ENCODE measurements at places on chromosomes 7 and 10.

DNA sequence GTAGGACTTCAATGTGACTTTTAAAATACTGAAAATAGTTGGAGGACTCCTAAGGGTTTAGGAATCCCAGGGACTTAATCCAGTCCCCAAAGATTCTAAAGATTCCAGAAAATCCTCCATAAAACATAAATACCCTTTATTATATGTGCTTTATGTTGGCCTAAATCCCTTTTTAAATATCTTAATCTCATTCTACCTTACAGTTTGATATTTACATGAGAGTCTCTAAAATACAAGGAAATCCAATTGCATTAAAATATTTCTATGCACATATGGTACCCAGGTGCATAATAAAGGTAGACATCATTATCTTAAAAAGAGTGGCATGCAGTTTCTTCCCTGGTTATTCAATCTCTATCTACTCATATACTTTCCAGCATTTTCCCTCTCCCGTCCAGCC, 51.8 kb downstream of the BPGM start:
- DNase-seq, result no peak

DNA sequence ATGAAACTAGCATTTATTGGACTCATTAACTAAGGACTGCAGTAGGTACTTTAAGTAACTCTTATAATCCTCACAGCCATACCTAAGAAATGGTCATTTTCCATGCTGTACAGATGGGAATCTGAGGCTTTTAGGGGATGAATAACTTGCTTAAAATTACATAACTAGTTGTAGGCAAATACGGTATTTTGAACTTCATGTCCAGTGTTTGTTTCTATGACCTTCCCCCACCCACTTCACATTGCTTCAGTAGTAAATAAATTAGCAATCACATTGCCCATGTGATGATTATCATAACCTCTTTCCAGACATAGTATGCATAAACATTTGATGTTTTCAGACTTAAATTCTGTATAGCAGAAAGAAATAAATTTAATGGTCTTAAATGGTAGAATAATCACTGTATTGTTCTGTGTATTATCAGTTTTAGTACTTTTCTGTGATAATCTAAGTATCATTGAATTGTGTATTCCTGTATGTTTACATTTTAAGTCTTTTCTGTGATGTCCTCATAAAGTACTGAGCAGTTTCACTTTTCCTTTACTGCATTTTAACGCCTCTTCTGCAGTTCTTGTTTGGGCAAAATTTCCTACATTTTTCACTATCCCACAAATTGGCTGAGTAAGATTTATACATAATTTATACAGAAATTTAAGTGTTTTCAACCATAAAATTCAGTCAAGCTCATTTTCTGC, 48.3 kb downstream of the ANKIB1 start:
- DNase-seq, result no peak

GRCh38 chr7:83504330-83504729, 144.6 kb downstream of the SEMA3E start:
- DNase-seq, result no peak

DNA sequence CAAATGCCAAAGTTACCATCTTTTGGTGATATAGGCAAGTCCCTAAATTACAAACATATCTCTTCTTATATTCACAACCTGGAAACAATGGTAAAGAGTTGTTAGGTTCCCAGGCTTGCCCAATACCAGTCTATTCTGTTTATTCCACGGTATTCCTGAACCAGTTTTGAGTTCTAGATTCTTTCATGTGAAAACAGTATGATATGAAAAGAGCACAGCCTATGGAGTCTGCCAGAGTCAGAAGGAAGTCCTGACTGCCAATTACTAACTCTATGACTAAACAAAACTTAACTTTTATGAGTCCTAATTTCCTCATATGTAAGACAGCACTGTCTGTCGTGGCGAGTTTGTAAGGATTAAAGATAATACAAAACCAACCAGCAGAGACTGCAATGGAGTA, 5.6 kb downstream of the ABI1 start:
- no peak for DNase-seq

- no peak for DNase-seq
Observed at GRCh38 chr7:99112097-99112496, 31.8 kb downstream of the SMURF1 start.

DNA sequence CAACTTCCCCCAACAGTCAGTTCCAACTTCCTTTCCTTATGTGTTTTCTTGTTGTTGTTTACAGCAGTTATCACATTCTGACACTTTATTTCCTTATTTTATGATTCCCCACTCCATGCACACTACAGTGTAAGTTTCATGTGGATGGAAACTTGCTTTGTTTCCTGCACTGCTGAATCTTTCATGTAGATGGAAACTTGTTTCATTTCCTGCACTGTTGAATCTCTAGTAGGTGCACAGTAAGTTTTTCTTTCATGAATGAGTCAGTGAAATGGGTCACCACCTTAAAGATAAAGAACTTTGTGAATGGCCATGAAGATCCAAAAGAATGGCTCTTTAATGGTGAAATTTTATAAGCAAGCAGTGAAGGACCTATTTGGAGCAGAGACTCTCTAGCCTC, 61.4 kb downstream of the SHOC2 start:
- no peak for DNase-seq

DNA sequence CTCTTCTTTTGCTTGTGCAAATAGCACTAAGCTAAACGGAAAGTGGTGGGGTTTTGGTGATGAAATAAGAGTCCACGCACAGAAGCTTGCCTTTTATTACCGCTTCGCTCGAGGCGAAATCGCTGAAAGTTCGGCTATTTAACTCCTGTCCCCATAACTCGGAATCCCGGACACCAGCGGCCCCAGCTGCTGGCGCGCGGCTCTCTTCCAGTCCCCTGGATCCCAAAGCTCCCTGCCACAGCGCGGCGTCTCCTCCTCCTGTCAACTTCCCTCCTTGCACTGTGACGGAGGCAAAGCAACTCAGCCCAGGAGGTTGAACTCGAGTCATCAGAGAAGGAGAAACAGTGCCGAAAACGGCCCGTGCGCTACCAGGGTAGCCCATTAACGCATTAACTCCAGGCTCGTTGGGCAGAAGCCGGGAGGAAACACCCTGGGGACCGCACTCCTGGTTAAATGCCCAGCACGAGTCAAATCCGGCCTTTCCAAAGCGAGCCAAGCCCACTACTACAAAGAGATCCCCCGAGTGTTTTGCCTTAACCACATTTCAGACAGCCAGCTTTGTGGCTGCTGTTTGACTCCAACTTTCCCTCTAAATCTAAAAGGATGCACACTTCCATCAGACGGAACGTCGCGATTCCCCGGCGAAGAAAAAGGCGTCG, 1.3 kb downstream of the SEMA3D start:
- DNase-seq, result no peak

GRCh38 chr7:44750921-44751571, 2.4 kb downstream of the ZMIZ2 start:
- no peak for DNase-seq

DNA sequence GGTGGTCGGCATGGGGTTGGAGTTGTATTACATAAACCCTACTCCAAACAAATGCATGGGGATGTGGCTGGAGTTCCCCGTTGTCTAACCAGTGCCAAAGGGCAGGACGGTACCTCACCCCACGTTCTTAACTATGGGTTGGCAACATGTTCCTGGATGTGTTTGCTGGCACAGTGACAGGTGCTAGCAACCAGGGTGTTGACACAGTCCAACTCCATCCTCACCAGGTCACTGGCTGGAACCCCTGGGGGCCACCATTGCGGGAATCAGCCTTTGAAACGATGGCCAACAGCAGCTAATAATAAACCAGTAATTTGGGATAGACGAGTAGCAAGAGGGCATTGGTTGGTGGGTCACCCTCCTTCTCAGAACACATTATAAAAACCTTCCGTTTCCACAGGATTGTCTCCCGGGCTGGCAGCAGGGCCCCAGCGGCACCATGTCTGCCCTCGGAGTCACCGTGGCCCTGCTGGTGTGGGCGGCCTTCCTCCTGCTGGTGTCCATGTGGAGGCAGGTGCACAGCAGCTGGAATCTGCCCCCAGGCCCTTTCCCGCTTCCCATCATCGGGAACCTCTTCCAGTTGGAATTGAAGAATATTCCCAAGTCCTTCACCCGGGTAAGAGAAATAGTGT, at the start of gene CYP2E1:
TSS of gene CYP2E1 (plus strand) at position 407 of the 632 bp plus-strand sequence. CDS start at position 440, 33 bp downstream.
- DNase-seq, result no peak

DNA sequence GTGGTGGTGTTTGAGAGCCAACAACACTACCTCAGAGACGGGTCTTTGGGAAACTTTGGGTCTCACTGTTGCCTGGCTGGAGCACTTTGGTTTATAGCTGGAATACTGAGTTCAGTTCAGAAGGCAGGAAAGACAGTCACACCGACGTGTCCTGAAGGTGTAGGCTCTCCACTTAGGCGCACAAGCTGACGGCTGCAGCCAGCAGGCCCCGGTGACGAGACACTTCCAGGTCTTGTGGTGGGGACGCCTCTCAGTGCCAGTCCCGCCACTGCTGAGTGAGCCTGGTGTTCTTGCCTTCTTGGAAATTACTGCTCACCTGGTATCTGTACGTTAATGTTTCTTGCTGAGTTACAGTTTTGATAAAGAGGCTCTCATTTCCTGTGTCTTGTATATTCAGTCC, 74.0 kb downstream of the WDR37 start:
- no peak for DNase-seq

Measured in mesenteric fat pad (tissue), 1 donor.